ENCODE measurements at places on chromosomes 4 and X. TPM values are rescaled to one million over a fixed set of nuclear protein-coding genes. Genes with fewer than 3 reads are reported as not detected.

The YY2 gene
- 0.48 TPM for polyA plus RNA-seq

The XG gene
- not detected for polyA plus RNA-seq

The OTC gene
- not detected for polyA plus RNA-seq

The FGFBP2 gene
- 1,278 TPM for polyA plus RNA-seq

DNA sequence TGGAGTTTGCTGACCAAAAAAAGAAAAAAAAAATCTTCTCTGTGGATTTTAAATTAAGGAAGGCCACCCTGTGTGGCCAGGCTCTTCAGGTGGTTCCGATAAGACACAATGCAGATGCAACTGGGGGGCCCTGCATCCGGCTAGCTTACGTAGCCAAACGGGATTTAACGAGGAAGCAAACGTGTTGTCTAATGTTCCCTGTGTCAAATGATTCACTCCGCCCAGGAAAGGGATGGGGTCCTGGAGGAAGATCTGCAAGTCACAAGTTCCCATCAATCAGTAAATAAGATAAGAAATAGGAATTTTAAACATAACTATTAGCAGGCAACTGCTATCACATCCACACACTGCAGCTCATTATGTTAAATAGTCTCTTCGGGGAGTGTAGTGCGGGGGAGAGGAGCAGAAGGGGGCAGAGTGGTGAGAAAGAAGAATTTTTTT is 216.4 kb upstream of the GYPA start:
- no peak for DNase-seq

DNA sequence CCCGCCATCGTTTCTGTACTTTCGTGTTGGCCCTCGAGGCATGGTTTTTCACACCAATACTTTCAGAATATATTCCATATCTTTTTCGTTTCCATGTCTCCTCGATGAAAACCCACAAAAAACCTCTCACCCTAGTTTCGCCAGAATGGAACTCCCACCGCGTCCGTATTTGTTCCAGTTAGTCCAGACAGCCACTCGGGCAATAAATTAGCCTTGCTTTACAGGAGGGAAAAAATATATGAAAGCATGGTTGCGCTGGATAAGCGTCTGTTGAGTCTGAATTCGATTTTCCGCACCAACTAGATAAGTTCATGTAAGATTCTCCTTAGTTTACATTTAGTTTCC is 550 bp upstream of the CHM start:
- DNase-seq: no peak

DNA sequence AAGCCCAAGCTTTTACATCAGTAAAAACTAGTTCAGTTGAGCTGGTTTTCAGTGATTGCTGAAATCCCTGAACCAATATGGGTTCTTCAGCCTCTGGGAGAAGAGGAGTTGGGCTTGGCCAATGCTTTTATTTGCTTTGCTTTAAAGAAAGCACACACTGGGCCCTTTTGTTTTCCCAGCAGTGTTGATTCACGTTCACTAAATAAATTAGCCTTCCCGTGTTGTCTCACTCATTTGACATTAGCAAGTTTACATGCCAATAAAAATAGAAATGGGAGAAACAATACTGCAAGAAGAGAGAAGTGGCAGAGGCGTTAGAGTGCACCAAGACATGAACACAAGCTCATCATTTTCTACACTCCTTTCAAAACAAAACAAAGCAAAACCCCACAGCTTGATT is 136.2 kb downstream of the SHROOM3 start:
- DNase-seq: no peak

- no peak for DNase-seq
Observed at GRCh38 chr4:60500810-60501209, 699.3 kb upstream of the ADGRL3 start.

GRCh38 chr4:76010576-76010975 is 3.3 kb upstream of the CXCL9 start:
- no peak for DNase-seq

DNA sequence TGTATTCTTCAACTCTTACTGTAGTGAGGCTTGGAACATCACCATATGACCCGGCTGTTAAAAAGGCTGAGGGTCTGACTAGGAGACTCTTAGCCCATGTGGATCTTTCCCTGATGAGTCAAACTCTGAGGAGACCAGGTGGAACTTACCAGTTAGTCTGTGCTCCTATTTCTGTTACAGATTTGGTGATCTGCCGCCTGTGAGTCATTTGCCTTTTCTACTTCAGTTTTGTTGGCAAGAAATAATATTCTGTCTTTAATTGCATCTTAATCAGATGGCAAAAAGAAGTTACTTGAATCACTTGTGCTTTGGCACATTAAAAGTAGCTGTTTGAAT is 48.4 kb downstream of the MTM1 start:
- no peak for DNase-seq

GRCh38 chr4:159038536-159038935 is 64.3 kb upstream of the RAPGEF2 start:
- no peak for DNase-seq

- no peak for DNase-seq
Observed at GRCh38 chr4:70706516-70706915, 15.2 kb upstream of the RUFY3 start.

GRCh38 chr4:91620952-91621351 is 682.8 kb upstream of the GRID2 start:
- no peak for DNase-seq

GRCh38 chr4:151530783-151531182 is 121.8 kb downstream of the FHIP1A start:
- DNase-seq: no peak

DNA sequence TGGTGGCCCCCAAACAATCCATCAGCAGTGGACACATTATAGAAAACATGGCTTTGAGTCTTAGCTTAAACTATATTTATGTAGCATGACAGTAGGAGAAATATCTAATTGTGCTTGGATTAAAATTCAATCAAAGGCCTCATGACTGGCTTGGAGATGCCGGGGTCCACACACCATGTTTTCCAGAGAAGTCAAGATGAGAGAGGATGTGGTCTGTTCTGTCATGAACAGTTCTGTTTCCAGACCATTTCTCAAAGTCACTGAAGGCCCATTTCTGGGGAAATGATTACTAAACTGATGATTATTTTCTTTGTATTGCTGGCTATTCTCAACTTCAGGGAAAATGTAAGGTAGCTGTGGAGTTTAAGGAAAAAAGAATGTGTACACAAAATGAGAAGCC is 76.3 kb downstream of the C4orf51 start:
- DNase-seq: no peak

- DNase-seq: no peak
Observed at GRCh38 chr4:166324321-166324720, 451.3 kb downstream of the TLL1 start.

DNA sequence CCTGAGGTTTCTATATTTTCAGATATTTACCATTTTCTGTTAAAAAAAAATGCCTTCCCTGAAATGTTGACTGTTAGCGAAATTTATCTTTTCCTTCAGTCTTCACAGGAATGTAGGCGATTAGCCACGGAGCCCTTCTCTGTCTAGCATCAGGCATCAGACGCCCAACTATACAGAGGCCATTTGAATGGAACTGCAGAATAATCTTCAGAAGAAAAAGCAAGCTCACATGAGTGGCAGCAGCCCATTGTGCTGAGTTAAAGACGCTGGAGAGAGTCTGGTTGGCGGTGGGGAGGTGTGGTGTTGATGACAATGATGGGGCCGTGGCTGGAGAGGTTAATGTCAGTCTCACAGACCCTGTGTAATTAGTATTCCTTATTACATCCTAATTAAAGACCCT is 196.8 kb upstream of the LEF1 start:
- DNase-seq: no peak

- no peak for DNase-seq
Observed at GRCh38 chr4:145530662-145531061, 49.0 kb downstream of the SMAD1 start.

GRCh38 chrX:70013466-70014381 is 36.0 kb downstream of the AWAT2 start:
- DNase-seq: no peak
